T-cell (primary cell): ENCODE measurements at places on chromosomes 7 and 10.

DNA sequence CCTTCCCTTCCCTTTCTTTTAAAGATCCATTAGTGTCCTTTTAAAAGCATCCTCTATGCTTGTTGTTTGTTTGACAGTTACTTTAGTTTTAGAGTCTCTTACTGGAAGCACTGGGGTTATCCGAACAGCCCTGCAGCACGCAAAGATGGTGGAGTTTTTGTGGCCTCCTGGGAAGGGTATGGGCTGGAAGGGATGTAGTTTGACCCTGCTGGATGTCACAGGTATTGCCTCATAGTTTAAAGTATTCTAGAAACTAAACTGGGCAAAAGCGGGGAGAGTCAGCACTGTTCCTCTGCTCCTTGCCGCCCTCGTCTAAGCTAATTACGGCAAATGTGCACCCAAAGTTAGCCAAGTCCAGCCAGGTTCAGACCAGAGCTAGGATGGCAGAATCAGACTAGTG, 35.8 kb upstream of the GNAI1 start:
- DNase-seq = no peak

DNA sequence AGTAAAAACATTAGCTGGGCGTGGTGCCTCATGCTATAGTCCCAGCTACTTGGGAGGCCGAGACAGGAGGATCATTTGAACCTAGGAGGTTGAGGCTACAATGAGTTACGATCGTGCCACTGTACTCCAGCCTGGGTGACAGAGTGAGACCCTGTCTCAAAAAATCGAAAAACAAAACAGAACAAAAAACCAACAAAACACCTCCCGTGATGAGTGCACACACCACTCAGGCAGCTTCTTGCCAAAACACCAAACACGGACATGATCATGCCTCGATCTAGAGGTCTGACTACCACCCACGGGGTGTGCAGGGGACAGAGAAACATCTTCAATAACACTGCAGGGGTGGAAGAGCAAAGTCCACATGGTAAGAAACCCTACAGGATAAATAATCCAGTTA, 44.4 kb downstream of the AMZ1 start:
- DNase-seq = no peak

- DNase-seq = no peak
These were observed 28.2 kb downstream of the MTERF1 start for GRCh38 chr7:91852263-91852741.

DNA sequence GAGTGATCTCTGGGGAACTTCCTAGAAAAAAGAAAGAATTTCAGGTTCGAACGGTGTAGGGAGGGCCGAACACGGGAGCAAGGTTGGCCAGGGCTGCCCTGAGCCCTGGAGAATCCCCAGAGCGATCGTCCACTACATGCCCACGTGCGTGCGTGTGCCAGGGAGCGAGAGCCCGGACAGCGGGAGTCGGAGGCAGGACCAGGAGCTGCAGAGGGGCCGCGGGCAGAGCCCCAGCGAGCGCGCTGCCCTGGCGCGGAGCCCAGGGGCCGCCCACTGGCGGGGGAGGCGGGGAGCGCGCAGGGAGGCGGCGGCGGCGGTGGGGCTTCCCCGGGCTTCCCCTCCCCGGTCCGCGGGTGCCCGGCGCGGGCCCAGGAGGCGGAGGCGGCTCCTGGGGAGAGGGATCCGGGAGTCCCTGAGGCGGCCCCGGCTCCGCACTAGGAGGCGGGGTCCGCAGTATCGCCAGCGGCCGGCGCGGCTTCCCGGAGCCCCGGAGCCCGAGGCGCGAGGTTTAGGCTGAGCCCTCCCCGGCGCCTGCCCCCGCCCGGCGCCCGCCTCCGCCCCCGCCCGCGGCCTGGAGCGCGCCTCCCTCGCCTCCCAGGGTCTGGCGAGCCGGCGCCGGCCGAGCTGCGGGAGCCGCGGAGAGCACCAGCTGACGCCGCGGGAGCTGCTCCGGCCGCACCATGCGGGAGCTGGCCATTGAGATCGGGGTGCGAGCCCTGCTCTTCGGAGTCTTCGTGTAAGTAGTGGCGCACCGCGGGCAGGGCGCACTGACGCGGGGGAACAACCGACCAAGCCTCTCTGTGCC, at the start of gene PLPP4:
Gene PLPP4, plus strand, starts transcription at position 602 of the 805 bp plus-strand sequence. Its CDS starts 79 bp downstream, at position 681.
- DNase-seq = no peak

DNA sequence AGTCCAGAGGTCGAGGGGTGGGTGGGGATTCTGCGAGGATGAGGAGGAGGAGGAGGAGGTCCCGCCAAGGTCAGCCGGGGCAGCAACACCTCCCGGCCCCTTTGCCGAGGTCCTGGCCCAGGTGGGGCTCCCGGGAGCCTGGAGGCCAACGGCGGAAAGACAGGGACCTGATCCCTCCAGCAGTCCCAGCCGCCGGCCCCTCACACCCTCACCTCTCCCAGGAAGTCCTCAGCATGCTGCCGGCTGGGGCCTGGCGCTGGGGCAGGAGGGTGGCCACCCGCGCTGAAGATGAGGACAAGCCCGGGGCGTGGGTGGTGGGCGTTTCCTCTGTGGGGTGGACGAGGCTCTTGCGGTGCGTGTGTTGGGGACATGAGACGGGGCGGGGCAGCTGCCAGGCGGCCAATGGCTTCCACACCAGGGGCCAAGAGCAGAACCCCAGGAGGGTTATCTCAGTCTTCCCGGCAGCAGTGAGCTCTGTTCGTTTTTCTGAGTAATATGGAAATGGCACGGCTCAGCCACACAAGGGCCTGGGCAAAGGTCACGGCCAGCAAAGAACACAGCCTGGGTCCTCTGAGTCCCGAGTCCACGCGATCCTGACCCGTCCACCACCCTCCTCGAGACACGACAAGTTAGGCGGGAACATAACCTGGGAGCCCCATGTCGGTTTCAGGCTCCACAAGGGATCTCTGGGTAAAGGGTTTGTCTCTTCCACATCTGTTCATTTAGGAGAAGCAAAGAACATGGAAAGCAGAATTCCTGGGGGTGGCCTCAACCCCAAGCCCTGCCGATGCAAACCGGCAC, 82.9 kb upstream of the PDGFA start:
- DNase-seq = no peak

GRCh38 chr10:119139464-119140067, 25.9 kb downstream of the SFXN4 start:
- DNase-seq = peak; percentile 34

DNA sequence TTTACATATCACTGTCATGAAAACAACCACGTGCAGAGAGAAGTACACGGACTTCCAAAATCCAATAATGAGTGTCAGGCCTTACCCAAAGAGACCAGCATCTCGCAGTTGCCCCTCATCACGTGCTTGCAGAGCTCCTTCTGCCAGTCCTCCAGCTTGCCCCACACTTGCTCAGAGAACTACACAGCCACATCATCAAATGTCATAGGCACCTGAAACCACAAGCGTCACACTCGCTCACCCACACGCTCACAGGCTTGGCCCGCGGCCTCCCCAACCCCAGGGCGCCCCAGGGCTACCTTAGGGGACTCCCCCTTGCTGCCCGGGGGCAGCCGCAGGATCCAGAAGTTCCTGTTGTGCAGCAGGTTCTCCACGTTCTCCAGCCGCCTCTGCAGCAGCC, 123.4 kb upstream of the ZNF746 start:
- peak; percentile 18 for DNase-seq

DNA sequence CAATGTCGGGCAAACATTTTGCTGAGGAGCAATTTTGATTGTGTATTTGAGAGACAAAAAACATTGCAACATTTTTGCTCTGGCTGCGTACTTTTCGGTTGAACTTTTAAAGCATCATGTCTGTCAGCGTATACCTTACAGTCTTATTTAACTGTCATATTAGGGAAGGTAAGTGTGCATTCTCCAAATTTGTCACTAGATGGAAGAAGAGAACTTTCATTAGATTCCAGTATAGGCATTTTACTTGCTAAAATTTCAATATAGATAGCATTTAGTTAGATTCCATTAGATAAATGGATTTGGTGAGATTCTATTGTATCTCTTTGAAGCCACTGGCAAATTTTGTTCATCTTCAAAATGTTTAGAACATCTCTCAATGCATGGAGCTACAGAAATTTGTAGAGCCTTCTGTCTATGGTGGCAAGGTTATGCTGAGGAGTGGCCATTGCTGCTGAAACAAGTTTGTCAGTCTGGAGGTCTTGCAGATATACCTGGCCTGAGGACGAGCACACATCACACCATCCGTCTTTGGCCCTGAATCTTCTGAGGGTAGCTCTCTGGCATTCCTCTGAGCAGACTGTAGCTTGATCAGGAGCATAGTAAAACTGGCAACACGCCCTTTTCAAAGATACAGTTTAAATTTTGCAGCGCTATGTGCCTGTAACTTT, 437.5 kb upstream of the MBL2 start:
- DNase-seq = no peak

DNA sequence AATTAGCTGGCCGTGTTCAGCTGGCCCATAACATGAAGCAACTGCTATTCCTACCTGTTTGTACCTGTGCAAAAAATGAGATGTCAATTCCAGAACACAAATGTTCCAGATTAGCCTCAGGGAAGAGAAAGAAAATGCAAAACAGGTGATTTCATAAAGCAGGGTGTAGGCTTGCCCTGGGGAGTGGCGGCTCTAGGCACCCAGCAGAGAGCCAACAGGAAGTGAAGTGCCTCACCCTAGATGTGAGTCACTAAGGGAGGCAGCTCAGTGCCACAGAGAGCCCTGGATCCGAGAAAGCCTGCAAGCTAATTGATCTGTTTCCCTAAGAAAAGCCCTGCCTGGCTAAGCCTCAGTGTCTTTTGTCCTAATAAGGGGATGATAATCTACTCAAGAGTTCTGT, 240.0 kb downstream of the ARHGAP21 start:
- DNase-seq = no peak

GRCh38 chr7:47046949-47047348, 535.0 kb downstream of the TNS3 start:
- no peak for DNase-seq
